Activated naive CD4-positive, alpha-beta T cell (primary cell): ENCODE measurements at places on chromosomes 3 and 15.
A peak's percentile ranks its signal among the peaks of the same experiment; 100 is the strongest.

- DNase-seq = no peak
These were observed 20.6 kb downstream of the ENTPD3 start for GRCh38 chr3:40407611-40408010.

DNA sequence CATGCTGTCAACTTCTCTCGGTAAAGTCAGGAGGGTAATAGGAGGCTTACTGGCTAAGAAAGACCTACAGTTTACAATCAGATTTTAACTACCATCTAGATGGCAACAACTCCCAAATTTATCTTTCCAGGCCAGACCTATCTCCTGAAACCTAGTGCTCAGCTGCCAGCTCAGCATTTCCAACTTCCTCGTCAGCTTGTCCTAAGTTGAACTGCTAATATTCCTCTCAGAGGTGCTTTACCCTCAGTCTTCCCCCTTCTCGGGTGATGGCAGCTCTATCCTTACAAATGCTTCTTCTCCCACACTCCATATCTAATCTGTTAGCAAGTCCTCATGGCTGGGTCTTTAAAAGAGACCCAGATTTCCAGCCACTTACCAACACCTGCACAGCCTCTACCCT lies 36.9 kb upstream of the UBE2E2 start:
- DNase-seq = no peak

- no peak for DNase-seq
These were observed 8.8 kb upstream of the NPHP3 start for GRCh38 chr3:132730891-132731580.

- no peak for DNase-seq
These were observed 643.4 kb upstream of the ARPP21 start for GRCh38 chr3:34995796-34996430.

- no peak for DNase-seq
These were observed 133.2 kb upstream of the DAZL start for GRCh38 chr3:16738451-16738850.

DNA sequence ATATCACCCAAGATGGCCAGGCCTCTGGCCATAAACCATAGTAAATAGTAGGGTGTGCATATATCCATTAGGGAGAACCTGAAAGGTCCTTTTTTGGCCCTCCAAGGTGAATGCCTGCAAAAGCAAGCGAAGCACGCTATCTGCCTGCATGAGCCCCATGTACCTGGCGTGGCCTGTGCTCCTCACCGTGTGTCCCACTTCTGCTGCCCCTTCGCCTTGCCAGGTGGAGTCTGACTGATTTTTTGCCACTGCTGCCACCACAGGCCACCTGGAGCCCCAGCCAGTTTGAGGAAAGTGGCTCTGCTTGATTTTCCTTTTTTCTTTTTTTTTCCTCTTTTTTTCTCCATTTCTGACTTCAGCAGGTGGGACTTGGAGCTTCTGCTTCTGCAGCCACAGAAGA lies 139.7 kb downstream of the SNRPN start:
- DNase-seq = no peak

DNA sequence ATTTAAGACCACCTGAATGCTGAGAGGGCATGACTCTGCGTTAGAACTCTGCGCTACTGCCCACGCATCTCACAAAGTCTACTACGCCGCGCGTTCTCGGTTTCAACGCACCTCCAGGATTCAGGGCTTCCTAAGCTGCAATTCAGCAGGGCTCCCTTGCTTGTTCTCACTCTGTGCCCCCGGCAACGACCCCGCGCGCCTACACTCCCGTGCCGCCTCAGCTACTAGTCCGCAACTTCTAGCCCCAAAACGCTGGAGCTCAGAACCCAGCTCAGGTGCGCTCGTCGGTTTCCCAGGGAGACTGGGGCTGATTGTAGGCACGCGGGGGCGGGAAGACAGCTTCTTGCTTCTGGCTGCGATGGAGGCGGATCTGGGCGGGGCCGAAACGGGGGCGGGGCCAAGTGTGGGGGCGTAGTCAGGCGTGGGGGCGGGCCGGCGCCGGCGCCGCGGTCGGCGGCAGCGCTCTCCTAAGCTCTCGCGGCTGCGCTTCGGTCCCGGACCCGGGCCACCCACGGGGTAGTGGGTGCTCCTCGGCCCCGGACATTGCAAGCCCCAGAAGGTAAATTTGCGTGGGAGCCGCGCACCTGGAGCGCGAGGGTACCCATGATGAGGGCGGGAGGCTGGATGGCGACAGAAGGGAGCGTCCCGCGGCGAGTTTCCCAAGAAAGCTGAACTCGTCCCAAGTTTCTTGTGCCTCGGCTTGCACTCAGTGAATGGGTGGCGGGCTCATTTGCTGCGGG lies at the start of gene ARHGEF26:
ARHGEF26 (plus strand) TSS at position 430 of the 740 bp plus-strand sequence. CDS start 603 bp downstream, outside the sequence.
- peak; percentile 37 for DNase-seq

- no peak for DNase-seq
These were observed 100.4 kb upstream of the PHLDB2 start for GRCh38 chr3:111758642-111759041.

GRCh38 chr15:93327364-93327763 lies 238.4 kb upstream of the RGMA start:
- no peak for DNase-seq

DNA sequence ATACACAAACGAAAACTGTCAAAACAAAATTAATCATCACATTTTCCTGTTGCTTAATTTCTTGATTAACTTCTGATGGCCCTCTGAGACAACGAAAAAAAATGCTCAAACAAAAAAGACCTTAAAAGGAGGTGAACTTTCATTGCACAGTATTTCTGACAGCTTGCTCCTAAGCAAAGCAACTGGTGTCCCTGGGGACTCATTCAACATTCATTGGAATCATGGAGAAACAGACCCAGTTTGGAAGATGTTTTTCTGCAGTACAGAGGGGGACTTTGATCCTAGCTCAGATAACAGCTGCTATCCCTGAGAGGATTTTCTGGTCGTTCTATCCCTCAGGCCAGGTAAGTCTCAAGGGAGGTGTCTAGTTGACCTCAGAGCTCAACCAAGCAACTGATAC lies 378.7 kb upstream of the ATP11B start:
- no peak for DNase-seq

DNA sequence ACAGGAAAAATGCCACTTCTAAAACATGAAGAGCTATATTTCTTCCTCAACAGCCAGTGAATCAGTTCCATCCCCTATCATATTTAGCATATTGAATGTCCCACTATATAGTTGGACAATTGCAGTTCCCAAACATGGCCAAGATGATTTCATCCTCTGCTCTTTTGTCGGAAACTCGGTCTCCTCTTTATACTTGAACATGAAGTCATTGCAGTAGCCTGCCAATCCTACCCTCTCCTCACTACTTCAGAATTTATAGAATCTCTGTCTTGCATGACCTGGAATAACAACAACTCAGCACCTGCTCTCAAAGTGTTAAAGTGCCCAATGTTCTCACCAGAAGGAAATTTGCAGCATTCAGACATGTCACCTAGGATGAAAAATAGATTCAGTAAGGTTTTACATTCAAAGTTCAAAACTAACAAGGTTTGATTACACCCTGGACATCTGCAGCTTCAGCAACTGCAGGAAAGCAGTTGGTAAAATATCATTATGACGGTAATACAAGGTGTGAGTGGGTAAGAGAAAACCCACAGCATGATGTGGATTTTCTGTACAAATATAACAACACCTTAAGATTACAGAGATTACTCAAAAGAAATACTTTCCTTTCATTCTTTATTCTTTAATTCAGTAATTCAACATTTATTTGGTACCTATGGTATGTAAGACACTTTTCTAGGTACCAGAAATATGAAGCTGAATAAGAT lies 52.5 kb downstream of the TP63 start:
- no peak for DNase-seq

DNA sequence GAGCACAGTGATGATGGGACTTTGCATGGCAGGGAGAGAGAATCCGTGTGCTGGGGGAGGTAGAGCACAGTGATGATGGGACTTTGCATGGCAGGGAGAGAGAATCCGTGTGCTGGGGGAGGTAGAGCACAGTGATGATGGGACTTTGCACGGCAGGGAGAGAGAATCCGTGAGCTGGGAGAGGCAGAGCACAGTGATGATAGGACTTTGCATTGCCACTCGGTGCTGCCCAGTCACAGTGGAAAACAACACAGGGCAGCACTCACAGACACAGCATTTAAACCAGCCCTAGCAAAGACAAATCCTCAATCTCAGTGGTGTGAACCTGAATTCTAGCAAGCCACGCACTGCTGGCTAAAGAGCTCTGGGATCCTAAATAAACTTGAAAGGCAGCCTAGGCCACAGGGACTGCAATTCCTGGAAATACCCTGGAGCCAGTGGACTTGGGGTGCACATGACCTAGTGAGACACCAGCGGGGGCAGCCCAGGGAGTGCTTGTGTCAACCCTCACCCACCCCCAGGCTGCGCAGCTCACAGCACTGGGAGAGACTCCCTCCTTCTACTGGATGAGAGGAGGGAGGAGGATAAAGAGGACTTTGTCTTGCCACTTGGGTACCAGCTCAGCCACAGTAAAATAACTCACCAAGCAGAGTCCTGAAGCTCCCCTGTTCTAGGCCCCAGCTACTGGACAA lies 23.4 kb upstream of the TNK2 start:
- no peak for DNase-seq

GRCh38 chr3:17770682-17771081 lies 28.3 kb upstream of the TBC1D5 start:
- no peak for DNase-seq

DNA sequence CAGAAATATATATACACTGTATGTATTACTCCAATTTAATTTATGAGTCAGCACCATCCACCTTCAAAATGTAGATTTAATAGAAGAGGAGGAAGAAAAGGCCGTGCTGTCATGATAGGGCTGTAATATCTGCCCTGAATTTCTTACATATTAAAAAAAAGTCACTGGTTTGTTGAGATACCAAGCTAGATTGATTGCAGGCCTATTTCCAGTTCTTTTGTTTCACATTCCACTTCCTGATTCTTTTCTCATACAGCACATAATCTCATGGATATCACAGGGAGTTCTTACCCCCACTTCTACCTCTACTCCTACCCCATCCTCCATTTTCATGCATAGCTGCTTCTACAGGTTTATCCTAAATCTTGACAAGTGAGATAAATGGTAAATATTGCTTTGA lies 290.3 kb downstream of the ZBTB20 start:
- no peak for DNase-seq
